NB4 (cell line): ENCODE measurements at places on chromosomes 11 and 22.
A peak's percentile ranks its signal among the peaks of the same experiment; 100 is the strongest.

- DNase-seq, result no peak
These were observed 69.7 kb downstream of the PHF21B start for GRCh38 chr22:44940130-44940529.

- DNase-seq, result no peak
These were observed 32.6 kb downstream of the TEAD1 start for GRCh38 chr11:12706545-12707499.

DNA sequence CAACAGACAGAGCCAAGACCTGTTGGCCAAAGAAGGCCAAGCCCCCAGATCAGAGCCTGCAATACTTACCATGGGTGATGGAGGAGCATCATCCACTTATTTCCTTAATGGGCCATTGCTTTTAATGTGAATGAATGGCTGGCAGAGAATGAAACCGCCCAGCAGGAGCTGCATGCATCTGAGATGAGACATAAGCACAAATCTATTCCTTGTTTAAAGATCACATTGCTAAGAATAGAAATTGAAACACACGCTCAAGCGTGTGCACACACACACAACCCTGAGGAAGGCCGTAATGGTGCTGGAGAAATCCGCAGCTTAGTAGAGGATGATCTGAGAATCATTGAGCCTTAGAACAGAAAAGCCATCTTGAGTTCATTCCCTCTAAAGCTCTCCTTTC, 5.3 kb upstream of the RRAS2 start:
- DNase-seq, result no peak

- no peak for DNase-seq
These were observed 208.7 kb upstream of the ZC3H12C start for GRCh38 chr11:109884501-109884900.

DNA sequence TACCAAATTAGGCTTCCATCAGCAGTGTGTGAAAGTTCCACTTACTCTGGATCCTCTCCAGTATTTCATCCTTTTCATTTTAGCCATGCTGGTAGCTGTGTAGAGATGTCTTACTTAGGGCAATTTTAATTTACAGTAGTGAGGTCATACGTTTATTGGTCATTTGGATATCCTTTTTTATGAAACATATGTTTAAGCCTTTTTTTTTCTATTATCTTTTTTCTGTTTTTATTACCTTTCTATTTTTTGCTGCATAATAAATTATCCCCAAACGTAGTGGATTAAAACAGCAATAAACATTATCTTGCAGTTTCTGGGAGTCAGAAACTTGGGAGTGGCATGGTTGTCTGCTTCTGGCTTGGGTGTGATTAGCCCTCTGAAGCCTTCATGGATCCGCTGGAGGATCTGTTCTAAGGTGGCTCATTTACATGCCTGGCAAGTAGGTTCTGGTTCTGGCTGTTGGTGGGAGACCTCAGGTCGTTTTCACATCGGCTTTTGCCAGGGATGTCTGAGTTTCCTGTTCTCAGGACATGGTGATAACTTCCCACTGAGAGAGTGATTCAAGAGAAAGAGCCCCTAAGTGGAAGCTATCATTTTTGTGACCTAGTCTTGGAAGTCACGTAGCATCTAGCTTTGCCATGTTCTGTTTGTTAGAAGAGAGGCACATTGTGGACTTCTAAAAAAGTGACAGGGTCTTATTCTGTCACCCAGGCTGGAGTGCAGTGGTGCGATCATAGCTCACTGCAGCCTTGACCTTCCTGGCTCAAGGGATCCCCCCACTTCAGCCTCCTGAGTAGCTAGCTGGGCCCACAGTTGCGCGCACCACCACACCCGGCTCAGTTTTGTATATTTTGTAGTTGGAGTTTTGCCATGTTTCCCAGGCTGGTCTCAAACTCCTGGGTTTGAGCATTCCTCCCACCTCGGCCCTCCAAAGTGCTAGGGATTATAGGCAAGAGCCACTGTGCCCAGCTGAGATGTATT, 38.6 kb downstream of the PPP6R3 start:
- no peak for DNase-seq

DNA sequence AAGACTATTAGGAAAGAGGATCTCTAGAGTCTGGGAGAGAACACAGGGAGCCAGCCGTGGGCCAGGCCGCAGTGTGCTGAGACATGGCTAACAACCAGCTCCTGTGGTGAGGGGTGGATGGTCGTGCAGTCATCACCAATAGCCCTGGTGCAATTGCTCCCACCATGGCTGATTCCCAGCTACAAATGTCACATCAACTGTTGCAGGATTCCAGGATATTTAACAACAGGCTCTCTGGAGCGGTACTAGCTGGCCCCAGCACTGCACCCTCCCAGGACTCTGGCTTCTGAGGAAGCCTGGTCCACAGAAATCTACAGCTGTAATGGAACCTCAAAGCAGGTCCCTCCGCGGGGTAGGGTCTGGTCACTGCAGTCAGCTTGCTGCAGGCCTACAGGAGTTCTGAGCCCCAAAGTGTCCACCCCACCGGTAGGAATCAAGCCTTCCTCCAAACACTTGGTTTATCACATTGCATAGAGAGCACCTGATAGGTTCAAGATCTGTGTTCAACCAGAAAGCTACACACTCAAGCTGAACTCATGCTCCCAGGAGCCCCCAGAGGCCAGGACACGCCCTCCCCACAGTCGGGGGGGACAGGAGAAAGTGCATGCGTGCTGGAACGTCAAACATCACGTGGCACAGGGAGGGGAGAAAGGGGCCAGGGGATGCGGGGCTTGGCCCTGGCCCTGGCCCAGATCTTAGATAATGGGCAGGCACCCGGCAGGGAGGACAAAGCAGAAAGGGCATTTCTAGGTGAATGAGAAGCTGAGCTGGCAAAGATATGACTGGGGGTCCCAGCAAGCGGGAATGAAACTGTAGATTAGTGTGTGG, 609.0 kb downstream of the TBC1D22A start:
- no peak for DNase-seq

DNA sequence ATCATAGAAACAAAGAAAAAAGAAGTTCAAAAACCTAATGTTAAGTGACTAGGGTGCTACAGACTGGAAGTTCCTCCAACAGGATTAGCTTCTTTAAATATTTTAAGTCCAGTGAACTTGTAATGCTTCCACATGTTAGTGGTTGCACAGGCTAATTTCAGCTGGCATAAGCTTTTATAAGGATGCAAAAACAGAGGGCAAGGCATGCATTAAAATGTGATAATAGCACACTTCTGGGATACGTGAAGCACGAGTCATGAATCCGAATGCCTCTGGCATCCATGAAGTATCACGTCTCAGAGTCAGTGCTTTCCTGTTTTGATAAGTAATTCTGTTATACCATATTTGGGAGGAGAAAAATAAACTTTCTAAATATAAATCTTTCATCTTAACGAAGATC, 106.8 kb downstream of the DCDC1 start:
- no peak for DNase-seq

GRCh38 chr11:93545566-93545965, 2.4 kb upstream of the SMCO4 start:
- DNase-seq, result peak; percentile 22

- no peak for DNase-seq
These were observed 22.1 kb downstream of the MTFP1 start for GRCh38 chr22:30447656-30448055.

GRCh38 chr22:19706661-19707151, 7.6 kb upstream of the SEPTIN5 start:
- DNase-seq, result peak; percentile 34

GRCh38 chr11:57647960-57648800, 1.5 kb downstream of the YPEL4 start:
- peak; percentile 26 for DNase-seq

- no peak for DNase-seq
These were observed 123.9 kb downstream of the MRTFA start for GRCh38 chr22:40512426-40513136.

DNA sequence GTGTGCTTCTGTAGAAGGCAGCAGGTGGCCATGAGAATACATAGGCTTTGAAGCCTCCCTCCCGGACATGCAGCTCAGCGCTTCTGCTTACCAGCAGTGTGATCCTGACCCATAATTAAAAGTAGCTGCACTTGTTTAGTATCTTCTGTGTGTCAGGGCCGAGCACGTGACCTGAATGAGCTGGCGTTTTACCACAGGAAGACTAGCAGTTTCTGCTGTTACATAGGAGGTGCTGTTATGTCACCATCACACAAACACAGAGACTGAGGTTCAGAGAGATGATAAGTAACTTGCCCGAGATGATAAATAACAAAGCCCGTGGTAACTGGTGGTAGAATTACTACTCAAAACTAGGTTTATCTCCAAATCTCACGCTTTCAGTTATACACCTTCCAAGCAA, 329.5 kb downstream of the OPCML start:
- DNase-seq, result no peak

DNA sequence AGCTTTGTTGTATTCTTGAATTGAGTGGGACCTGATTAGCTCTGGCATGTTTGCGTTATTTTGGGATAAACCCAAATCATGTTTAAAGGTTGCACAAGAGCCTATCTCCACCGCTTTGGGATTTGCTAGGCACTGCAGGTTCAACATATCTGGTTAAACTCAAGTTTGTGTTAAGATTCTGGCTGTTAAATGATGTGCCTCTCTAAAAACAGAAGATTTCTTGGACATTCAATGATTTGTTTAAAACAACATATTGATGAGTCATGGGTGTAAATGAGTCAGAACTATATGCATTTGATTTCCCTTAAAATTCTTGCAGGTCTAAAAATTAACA, 67.4 kb downstream of the AMOTL1 start:
- DNase-seq, result no peak

GRCh38 chr11:64722141-64723065, 594 bp downstream of the NRXN2 start:
- peak; percentile 32 for DNase-seq

DNA sequence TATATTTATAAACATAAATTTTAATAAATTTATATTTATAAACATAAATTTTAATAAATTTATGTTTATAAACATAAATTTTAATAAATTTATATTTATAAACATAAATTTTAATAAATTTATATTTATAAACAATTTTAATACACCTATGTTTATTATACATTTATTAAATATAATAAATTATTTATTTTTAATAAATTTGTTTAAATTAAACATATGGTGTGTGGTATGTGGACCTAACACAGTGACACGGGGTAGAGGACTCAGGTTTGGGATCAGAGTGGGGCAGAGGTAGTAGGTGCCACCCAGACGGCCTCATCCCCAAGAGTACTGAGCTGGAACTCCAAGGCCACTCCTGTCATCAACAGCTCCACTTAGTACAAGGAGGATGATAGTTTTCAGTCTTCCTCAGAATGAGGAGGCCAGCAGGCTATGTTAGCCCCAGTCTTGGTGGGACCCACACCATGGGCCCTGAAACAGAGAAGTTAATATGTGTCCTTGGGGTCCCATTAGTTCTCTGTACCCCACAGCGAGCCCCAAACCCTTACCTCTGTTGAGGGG, 46.7 kb upstream of the BID start:
- DNase-seq, result peak; percentile 13

DNA sequence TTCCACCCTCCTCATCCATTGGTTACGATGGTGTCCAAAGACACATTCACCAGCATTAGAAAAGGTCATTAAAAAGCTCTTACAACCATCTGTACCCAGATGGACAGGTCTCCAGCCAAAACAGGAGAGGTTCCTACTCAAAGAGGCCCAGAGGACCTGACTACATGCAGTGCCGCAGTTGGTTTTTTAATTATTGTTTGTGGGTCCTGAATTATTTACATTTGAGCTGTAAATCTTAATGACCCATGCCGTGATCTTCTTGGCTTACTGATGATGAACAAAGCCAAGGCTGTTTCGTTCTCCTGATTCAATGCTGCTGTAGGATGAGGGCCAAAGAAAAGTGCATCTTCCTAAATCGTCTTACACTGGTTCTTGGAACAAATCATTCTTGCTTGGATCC, 83.7 kb downstream of the CADM1 start:
- DNase-seq, result no peak

GRCh38 chr11:15119352-15119751, 4.6 kb downstream of the INSC start:
- DNase-seq, result no peak

DNA sequence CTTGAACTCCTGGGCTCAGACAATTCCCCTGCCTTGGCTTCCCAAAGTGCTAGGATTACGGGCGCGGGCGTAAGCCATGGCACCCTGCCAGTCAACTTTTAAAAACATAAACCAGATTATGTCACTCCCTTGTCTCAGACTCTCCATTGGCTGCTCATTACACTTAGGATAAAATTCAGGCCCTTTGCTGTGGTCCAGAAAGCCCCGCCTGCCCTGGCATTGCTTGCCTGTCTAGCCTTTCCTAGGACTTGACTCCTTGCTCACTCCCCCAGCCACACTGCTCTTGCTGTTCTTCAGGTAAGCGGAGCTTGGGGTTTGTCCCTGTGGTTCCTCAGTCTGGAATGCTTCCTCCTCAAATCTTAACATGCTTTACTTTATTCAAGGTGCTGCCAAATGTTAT, 30.5 kb downstream of the DIXDC1 start:
- DNase-seq, result no peak

DNA sequence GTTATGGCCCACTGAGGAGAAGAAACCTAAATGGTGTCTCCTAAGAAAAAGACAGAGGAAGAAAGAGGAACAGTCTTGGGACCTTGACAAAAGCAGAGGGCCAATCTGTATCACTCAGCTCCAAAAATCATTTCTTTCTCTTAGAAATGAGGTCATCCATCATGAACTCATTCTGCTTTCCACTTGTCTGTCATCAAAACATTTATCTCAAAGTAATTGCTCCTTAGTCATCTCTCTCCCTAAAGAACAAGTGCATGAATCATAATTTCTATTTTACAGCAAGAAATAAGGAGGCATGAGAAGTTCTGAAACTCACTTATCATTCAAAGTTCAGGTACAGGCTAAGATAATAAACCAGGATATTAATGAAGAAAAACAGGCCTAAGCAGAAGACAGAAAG, 375.6 kb downstream of the KCNA4 start:
- no peak for DNase-seq

- DNase-seq, result no peak
These were observed 1.5 kb downstream of the SIDT2 start for GRCh38 chr11:117180020-117180419.

- DNase-seq, result no peak
These were observed 24.1 kb downstream of the FGF4 start for GRCh38 chr11:69750875-69751597.

GRCh38 chr11:127063241-127063640, 62.7 kb upstream of the KIRREL3 start:
- DNase-seq, result no peak

GRCh38 chr11:130449996-130450769, 1.7 kb downstream of the ADAMTS15 start:
- peak; percentile 38 for DNase-seq

DNA sequence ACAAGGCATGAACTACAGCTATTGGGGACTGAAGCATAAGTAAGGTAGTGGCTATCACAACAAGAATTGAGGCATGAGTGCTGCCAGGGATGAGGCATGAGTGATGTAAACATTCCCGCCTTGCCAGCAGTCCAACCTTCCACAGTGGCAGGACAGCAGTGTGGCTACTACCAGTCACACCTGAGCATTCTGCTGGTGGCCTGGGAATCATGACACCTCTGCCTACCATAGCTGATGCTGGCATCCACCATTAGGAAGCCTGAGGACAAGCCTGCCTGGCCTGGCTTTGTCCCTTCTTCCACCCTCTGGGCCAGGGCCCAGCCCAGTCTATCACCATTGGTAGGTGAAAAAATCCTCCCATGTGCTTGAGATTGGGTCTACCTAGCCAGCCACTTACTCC, 712.8 kb upstream of the CCDC90B start:
- DNase-seq, result no peak

GRCh38 chr11:57711414-57712255, at the start of gene MED19:
TSS of gene MED19 (minus strand) at chr11:57712215. CDS start at chr11:57712179, 36 bp downstream.
- DNase-seq, result peak; percentile 83
